Activated gamma-delta T cell treated with Interleukin-2 at 50 U/mL for 16 hours (primary cell): ENCODE measurements at places on chromosomes 16 and 17.

DNA sequence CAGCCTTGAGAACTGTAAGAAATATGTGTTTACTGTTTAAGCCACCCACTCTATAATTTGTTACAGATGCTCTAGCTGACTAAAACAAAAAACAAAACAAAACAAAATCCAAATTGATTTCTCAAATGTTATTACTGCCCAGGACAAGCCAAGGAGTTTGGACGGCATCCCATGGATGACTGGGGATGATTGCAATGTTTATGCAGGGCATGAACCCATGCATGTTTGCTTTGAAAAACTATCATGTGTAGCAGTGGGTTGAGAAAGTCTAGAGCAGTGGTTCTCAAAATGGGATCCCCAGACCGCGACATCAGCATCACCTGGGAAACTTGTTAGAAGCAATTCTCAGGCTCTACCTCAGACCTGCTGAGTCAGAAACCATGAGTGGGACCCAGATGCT, 223.2 kb upstream of the PSMD7 start:
- no peak for DNase-seq

DNA sequence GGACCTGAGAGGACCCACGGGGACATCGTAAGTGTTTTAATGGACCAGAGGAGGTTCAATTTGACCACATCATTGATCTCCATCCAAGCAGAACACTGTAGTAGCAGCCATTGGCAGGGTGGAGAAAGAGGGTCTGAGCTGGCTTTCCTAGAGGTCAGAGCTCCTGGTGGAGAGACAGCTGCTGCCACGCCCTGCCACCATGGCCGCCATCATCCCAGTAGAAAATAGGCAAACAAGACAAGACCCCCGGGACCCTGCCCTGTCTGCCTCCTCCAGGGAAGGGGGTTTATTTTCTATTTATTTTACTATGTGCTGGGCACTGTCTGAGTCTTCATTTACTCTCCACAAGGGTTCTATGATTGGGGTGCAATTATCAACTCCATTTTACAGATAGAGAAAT, 11.4 kb upstream of the ITGA3 start:
- no peak for DNase-seq

DNA sequence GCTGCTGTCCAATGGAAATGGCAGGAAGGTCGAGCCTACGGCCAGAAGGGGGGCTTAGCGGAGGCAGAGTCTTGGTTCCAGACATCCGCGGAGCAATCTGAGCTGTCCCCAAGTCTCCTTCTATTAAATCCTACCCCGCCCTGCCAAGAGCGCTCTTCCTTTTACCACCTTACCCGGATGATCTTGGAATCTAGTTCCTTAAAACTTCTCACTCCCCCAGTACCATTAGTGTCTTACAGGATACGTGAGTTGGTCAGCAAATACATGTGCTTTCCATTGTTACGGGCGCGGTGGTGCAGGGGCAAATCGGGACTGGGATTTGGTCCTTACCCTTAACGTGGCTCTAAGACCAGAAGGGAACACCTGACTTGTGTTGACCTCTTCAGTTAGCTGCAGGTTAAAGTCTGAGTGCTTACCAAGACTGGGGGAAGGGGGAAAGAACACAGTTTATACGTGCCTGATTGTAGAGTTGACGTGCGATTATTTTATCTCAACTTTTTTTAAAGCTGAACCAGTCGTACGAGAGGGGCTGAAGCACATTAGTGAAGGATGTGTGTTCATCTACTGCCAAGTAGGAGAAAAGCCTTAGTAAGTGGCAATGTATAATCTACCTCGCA, 495 bp downstream of the TXNDC17 start:
- DNase-seq: no peak

GRCh38 chr17:40848583-40849235, 18.3 kb downstream of the KRT12 start:
- no peak for DNase-seq

GRCh38 chr17:30568117-30568430, 90.9 kb downstream of the GOSR1 start:
- DNase-seq: no peak

- DNase-seq: no peak
These were observed 44.6 kb upstream of the ADCY9 start for GRCh38 chr16:4160658-4161430.

- DNase-seq: no peak
These were observed 5.5 kb upstream of the ASGR1 start for GRCh38 chr17:7184647-7185046.

GRCh38 chr16:49530427-49530970, 156.9 kb downstream of the C16orf78 start:
- no peak for DNase-seq

- no peak for DNase-seq
These were observed 143.7 kb upstream of the RCVRN start for GRCh38 chr17:10048629-10049350.

DNA sequence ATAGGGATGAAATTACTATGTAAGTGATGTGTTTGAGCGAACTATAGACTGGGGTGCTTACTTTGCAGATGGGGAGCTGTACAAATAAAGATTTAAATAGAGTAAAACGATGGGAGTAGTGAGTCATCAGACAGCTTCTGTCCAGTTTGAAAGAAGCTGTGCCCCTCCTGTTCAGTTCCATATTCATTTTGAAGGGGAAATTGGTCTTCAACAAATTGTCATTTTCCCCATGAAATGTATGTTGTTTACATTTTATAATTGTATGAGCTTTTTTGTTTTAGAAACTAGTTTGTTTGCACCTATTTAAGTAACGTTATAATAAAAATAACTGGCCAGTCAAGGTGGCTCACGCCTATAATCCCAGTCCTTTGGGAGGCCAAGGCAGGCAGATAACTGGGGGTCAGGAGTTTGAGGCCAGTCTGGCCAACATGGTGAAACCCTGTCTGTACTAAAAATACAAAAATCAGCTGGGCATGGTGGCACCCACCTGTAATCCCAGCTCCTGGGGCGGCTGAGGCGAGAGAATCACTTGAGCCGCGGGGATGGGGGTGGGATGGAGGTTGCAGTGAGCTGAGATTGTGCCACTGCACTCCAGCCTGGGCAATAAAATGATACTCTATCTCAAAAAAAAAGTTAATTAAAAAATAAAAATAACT, 20.2 kb downstream of the SEC14L1 start:
- DNase-seq: no peak

- DNase-seq: no peak
These were observed at the start of gene TAC4 for GRCh38 chr17:49848019-49848473. Gene TAC4, minus strand, starts transcription at chr17:49848069. Its CDS starts 52 bp downstream, at chr17:49848017.

DNA sequence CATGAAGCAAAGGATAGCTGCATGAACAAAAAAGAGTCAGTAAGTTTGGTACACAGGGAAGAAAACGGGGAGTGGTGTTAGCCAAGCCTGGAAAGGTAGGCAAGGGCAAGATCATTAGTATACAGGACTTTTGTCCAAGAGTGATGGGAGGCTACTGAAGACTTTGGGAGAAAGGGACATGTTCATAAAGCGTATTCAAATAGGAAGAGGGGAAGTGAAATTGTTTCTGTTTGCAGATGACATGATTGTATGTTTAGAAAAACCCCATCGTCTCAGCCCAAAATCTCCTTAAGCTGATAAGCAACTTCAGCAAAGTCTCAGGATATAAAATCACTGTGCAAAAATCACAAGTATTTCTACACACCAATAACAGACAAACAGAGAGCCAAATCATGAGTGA, 19.4 kb downstream of the CDYL2 start:
- no peak for DNase-seq

GRCh38 chr16:46949241-46949892, 24.1 kb downstream of the DNAJA2 start:
- DNase-seq: no peak

DNA sequence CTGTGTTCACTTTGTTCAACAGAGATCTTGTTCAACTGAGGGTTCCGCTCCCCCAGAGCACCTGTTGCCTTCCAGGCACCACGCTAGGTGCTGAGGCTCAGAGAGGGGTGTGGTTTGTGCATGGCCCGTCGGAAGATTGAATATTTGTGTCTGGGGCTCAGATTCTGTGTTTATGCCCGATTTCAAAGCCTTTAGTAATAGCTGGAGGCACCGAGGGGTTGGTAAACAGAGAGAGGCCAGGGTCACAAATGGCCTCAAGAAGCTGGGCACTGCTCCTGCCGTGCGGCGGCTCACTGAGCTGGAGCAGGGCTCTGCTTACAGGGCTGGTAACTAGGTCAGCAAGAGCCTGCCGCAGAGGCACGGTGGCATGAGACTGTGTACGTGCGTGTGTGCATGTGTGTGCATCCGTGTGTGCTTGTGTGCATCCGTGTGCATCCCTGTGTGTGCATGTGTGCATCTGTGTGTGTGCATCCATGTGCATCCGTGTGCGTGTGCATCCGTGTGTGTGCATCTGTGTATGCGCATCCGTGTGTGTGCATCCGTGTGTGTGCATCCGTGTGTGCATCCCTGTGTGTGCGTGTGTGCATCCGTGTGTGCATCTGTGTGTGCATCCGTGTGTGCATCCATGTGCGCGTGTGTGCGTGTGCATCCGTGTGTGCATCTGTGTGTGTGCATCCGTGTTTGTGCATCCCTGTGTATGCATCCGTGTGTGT, 5.4 kb downstream of the ITGAE start:
- DNase-seq: peak; percentile 38

DNA sequence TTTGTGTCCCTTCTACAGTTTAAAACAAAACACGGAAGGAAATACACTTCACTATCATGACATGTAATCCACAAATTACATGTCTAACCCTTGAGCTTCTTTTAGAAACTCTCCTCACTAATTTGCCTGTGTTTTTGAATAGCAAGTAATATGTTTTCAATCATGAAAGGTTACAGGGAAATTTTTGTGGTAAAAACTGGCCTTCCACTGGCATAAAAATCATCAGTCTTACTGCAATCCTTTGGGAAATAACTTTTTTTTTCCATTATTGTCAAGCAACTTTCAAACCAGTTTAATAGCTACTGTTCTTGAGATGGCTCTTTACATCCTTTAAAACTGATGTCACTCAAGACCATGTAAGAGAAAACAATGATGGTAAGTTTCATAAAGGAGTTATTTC, 27.0 kb downstream of the MYO1D start:
- DNase-seq: no peak

- DNase-seq: no peak
These were observed 61.0 kb downstream of the CFDP1 start for GRCh38 chr16:75372236-75372856.

- DNase-seq: no peak
These were observed 471.4 kb upstream of the RBFOX1 start for GRCh38 chr16:6861135-6861814.

- DNase-seq: no peak
These were observed 3.7 kb upstream of the SRCIN1 start for GRCh38 chr17:38609280-38610031.

DNA sequence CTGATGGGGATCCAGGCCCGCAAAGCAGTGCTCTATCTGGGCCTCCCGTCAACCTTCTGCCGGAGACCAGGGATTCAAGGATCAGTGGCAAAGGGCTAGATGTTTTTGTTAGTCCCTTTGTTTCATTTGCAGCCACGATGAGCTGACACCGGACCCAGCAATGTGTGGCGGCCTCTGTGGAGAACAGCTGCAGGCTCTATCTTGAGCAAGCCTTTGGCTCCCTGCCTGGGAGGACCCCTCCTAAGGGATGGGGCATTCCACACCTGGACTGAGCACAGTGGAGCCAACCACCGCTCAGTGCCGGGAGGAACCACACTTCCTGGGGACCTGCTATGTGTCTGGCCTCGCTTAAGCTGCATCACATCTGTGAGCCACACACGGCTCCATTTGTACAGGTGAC, 215.8 kb downstream of the RBFOX3 start:
- DNase-seq: no peak

GRCh38 chr16:15545544-15545943, 97.4 kb downstream of the MARF1 start:
- DNase-seq: no peak

DNA sequence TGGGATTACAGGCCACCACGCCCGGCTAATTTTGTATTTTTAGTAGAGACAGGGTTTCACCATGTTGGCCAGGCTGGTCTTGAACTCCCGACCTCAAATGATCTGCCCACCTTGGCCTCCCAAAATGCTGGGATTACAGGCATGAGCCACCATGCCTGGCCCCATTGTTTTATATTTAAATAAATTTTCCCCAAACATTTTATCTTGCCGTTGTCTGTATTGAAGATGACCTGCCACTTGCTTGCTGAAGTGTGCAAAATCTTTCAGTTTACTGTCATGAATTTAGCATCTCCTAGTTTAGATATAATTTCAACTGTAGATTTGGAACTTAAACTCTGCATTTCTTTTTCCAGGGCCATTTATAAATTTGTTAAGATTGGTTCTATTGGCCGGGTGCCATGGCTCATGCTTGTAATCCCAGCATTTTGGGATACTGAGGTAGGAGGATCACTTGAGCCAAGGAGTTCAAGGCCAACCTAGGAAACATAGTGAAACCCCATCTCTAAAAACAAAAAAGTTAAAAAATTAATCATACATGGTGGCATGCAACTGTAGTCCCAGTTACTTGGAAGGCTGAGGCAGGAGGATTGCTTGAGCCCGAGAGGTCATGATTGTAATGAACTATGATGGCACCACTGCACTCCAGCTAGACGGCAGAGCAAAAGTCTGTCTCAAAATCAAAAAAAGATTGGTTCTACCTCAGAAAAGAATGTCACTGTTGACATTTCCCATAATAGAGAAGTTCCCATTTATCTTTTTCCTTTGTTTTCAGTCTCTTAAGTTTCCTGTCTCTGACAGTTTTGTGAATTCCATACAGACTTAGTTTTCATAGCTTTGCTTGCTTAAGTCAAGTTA, 84.4 kb downstream of the VMP1 start:
- no peak for DNase-seq

DNA sequence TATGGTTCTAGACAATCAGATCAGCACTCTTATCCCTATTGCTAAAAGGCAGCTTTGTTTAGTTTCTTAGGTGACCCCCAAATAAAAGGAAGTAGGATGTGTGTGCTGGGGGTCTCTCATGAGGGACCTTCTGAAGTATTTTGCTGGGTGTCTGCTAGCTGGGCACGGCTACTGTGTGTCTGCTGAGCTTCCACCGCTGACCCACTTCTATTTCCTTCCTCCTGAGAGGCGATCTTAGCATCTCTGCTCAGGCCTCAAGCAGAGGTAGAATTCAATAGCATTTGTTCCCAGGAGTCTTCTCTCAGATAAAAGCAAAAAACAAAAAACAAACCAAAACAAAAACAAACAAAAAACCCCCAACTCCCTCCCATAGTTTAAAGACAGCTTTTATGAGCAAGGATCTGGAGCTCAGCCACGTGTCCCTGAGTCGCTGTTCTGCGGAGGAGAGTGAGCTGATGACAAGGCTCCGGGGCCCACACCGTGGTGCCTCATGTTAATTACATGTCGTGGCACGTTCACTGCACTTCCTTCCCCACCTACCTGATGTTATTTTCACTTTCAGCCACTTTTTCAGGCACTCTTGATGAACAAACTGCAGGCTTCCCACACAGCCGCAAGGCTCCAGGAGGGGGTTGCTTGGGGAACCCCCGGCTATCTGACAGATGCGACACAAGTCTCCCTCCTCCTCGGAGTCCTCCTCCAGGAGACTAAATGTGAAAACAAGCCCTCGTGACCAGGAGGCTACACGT, 83.5 kb downstream of the MARCHF10 start:
- peak; percentile 64 for DNase-seq
